ENCODE measurements at places on chromosomes 11 and 22.

- no peak for DNase-seq
Observed at GRCh38 chr11:127106938-127107337, 106.4 kb upstream of the KIRREL3 start.

DNA sequence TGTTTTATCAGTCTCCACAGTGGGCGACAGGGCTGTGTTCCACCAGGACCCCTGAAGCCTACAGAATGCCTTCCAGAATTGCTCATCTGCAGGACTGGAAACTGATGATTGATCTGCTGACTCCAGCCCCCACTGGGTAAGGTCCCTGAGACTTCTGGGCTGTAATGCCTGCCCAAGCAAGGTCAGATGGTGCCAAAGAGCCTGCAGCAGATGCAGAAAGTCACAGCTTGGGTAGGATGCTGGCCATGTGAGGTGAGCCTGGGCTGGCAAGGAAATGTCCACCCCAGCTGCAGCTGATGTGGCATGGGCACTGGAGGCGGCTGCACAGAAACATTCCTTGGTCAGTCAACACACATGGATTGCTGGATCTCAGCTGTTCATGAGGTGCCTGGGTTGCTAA lies 30.9 kb downstream of the LRRC32 start:
- DNase-seq, result no peak

GRCh38 chr11:128361451-128362020 lies 225.8 kb downstream of the ETS1 start:
- DNase-seq, result no peak

GRCh38 chr22:23675502-23676415 lies 15.1 kb upstream of the RGL4 start:
- peak; percentile 24 for DNase-seq

- DNase-seq, result no peak
Observed at GRCh38 chr11:46526216-46527215, 67.3 kb downstream of the AMBRA1 start.
